AG08395 (cell line): ENCODE measurements at places on chromosomes 6 and 20.

- DNase-seq = peak; percentile 76
These were observed 44.2 kb upstream of the SLC9A8 start for GRCh38 chr20:49768204-49769047.

DNA sequence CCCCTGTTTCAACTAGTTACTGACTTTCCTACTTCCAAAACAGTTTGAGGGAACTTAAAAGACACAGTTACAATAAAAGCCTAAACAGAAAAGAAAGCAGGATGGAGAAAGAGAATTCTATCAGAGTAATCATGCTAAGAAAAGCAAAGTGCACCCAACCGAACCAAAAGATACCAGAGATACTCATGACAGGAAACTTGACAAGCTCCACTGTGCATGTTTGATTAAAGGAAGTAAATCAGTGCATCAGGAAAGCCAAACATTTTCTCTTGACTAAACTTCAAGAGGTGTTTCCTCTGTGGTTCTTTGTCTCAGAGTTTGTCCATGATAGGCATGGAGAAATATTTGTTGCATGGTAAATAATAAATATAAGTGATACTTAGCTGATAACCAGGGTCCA is 138.9 kb downstream of the PACRG start:
- no peak for DNase-seq

DNA sequence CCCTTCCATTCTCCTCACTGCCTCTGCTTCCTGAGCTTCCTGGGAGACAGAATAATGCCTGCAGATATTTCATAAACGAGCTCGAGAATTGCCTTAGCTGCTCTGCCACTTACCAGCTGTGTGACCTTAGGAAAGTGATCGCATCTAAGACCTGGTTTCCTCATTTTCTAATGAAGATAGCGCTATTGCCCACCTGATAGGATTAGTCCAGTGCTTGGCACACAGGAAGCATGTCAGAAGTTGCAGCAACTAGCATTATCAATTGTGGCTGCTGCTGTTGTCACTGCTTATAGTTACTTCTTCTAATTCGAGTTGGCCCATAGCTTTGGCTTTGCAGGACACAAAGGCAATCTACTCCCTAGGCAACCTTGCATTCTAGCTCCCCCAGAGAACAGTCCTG is 305.5 kb upstream of the SGK1 start:
- no peak for DNase-seq

- no peak for DNase-seq
These were observed 27.6 kb downstream of the PREX1 start for GRCh38 chr20:48800177-48800576.

DNA sequence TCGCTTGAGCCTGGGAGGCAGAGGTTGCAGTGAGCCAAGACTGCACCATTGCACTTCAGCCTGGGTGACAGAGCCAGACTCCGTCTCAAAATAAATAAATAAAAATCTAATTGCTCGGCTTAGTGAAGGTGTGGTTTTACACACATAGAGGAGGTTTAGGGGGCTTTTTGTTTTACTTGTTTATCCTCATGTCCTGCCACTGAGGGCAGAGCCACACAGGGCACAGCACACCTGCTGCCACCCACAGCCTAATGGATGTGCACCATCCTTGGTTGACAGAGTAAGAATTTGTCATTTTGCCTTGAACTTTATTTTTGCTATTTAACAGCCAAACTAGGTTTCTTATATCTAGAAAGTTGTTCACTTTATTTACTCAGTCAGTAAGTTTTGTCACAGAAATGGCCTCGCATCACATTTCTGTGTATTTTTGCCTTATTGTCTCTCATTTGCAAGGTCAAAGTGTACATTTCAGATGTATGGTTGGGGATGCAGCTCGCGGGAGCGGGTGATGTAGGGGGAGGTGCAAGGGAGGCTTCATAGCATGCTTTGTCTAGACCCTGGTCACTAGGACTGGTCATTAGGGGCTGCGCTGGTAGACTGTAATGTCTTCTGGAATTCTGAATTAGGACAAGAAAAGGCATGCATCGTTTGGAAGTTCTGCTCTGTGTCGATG is 67.8 kb upstream of the NAA20 start:
- DNase-seq = no peak

DNA sequence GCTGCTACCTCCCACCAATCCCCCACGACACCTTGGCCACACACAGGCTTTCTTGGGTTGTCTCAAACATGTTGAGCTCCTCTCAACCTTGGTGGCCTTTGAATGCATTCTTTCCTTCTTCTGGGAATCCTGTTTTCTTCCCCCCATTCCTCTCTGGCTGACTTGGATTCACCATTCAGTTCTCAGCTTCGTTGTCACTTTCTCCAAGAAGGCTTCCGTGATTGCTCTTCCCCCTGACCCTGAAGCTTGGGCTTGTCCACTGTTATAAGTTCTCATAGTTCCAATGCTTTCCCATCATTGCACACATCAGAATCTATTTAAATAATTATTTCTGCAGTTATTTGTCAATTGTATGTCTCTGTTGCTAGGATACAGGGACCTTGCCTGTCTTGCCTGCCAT is 64.2 kb downstream of the RBM38 start:
- no peak for DNase-seq

GRCh38 chr6:164183556-164184123 is 769.1 kb downstream of the QKI start:
- DNase-seq = no peak

DNA sequence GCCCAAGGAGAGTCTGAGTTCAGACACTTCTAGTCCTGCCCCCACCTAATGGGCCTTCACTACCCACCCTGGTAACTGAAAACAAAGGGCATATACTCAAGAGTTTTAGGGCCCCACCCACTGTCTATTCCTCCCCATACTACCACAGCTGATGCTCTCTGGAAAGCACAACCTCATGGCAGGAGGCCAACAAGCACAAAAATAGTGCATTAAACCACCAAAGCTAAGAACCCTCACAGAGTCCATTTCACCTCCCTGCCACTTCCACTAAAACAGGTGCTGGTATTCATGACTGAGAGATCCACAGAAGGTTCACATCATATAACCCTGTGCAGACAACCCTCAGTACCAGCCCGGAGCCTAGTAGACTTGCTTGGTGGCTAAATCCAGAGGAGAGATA is 132.1 kb upstream of the ADGRB3 start:
- DNase-seq = no peak

DNA sequence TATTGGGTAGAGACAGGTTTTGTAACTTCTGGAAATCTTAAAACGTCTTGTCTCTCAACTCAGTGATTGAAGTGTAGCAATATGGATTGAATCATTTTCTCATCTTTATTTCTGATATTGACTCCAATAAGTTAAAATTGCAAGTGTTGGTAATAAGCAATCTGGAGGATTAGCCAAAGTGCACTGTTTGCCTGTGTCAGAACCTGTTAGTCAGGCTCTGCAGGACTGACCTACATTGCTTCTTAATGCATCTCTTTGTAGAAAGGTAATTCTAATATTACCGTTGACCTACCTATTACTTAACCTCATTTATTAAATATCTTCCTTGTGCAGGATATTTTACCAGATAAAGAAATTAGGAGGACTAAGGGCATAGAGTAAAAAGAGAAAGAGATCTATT is 484.0 kb upstream of the CITED2 start:
- no peak for DNase-seq

GRCh38 chr20:63319164-63320040 is 26.4 kb downstream of the COL20A1 start:
- DNase-seq = no peak

DNA sequence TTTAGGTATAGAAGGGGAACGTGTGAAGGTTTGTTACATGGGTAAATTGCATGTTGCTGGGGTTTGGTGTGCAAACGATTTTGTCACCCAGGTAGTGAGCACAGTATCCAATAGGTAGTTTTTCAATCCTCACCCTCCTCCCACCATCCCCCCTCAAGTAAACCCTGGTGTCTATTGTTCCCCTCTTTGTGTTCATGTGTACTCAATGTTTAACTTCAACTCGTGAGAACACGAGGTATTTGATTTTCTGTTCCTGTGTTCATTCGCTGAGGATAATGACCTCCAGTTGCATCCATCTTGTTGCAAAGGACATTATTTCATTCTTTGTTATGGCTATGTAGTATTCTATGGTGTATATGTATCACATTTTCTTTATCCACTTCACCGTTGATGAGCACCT is 11.6 kb upstream of the VNN1 start:
- no peak for DNase-seq

DNA sequence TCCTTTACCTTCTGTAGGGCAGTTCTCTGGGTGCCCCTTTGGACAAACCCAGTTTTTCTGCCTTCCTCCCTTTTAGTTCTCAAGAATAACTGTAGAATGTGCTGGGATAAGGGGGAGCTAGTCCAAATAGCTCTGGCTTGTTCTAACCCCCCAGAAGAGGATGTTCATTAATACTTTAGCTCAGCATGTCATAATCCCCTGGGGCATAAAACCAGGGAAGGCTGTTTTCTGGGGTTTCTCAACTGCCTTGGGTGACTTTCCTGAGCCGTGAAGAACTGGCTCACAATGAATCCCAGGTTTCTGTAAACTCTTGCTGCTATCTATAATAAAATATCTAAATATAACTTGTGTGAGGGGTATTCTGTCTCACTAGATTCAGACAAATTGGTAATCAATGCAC is 44.5 kb upstream of the RNF217 start:
- DNase-seq = no peak

DNA sequence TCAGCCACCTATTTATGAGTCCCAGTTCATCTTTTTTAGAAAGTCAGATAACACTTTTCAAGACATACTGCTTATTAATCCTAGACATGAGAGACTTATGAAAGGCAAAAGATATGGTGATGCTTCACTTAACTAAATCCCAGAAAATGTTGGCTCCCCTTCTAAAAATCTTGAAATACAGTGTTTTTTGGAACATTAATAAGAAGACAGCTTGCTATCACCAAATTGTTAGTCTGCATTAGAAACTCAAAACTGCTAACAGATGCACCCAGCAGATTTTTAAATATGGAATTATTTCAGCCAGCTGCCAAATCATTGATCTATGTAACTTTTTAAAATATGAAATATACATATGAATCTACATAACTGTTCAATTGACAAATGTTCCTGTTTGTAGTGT is 108.6 kb upstream of the TIAM2 start:
- DNase-seq = no peak

DNA sequence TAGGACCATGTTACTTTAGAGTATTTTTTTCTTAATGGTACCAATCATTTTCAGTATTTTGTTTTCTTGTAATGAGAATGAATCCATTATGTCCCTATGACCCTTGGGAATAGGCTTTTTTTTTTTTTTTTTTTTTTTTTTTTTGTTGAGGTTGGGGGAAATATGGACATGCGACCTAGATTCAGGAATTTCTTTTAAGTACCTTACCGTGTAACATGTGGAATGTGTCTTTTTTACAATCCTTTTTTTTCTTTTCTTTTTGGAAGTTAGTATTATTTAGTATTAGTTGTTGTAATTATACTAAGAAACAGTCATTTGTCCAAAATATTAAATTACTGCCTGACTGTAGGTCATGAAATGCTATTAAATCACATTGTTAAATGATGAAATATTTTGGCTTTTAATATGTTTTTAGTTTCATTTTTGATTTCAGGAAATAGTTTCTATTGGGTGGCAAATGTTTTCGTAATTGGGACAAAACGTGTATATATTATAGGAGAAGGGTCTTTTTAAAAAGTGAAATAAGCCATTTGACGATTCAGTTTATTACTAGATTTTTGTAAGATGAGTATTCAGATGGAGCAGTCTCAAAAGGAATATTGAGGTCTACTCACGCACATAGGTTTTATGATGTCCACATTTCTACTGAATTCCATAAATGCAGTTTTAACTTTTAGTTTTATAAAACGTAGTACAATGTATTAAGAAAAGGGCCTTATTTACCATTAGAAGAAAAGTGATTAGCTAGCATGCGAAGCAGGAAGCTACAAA is 4.9 kb downstream of the ARID1B start:
- DNase-seq = no peak

DNA sequence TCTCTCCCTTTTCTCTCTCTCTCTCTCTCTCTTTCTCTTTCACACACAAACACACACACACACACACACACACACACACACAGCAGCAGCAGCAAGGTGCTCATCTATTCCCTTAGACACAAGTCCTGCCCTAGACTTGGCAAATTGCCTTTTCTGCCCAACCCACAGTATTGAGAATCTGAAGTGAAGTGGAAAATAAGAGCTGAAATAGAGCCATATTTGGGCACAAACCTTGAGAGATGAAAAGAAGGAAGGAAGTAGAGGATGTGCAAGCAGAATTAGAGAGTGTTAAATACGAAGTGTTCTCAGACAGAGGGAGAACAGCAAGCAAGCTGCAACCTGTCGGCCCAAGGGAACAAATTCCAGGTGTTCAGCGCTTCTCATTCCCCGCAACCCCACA is 557.5 kb upstream of the NOX3 start:
- DNase-seq = no peak

GRCh38 chr20:62466806-62467537 is 8.8 kb downstream of the GATA5 start:
- DNase-seq = no peak

GRCh38 chr6:140068801-140069200 is 694.4 kb upstream of the CITED2 start:
- no peak for DNase-seq

DNA sequence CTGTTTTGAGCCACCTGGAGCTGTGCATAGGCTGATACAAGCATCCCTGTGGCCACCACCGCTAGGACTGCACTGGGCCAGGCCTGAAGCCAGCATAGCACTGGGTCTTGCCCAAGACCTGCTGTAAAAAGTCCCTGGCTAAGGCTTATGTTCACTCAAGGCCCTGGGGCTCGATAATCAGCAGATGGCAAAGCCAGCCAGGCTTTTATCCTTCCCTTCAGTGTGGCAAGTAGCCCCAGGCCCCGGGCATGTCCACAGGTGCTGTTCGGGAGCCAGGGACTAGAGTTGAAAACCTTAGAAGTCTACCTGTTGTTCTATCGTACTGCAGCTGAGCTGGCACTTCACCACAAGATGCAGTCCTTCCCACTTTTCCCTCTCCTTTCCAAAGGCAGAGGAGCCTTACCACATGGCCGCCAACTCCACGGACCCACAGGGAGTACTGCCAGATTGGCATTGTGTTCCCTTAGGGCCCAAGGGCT is 226.4 kb upstream of the ZNF217 start:
- no peak for DNase-seq

DNA sequence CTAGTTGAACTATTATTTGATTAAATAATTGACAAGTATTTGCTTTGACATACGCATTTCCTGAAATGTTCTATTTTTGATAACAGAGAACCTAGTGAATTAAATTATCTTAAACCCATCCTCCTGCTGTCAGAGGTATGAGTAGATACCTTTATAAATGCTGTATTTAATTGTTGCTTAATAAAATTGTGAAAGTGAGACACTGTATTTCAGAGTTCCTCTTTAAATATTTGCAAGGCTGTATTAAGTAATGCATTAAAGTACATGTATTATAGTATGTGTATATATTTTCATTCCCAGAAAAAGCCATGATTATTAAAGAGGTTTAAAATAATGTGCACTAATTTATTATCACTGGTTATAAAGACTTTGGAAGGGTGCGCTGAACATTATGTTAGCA is 483.8 kb downstream of the TFAP2B start:
- no peak for DNase-seq

DNA sequence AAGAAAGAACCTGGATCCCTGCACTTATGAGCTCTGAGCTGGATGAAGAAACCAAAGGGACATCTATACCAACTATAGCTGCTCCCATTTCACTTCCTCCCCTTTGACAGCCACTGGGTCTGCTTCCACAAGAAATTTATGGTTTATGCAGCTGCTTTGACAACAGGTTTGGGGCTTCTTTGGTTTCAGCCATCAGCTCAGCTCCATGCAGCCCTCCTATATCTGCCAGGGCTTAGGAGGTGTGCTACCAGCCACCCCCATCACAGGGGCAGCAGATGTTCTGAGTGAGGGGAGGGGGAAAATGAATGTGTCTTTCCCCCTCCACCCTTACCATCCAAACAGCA is 29.2 kb upstream of the PKHD1 start:
- no peak for DNase-seq

- DNase-seq = no peak
These were observed 399.5 kb downstream of the TFAP2B start for GRCh38 chr6:51218181-51218580.
